ENCODE measurements at places on chromosomes 7 and 10.

- no peak for DNase-seq
Observed at GRCh38 chr7:37674531-37674930, 9.0 kb upstream of the GPR141 start.

- no peak for DNase-seq
Observed at GRCh38 chr10:121282797-121283515, 315.3 kb downstream of the FGFR2 start.

- DNase-seq, result no peak
Observed at GRCh38 chr10:21975378-21975990, 28.0 kb downstream of the DNAJC1 start.

DNA sequence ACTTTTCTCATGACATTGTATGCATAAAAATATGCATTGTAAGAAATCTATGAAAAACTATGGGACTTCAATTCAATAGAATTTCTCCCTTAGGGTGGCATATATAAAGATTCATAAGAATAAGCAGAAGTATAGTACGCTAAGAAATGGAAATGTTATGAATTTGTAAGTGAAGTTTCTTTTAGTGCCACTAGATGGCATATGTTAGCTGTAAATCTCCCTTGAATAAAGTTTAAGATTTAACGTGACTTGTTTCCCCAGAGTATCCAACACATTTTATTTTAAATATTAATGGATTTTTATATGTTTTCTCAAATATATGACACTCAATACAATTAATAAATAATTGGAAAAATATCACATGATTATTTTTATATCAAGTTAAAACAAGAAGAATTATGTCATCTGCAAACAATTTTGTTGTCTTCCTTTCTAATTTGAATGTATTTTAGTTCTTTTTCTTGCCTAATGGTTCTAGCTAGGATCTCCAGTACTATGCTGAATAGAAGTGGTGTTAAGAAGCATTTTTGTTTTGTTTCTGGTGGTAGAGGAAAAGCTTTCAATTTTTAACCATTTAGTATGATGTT lies 287.2 kb downstream of the HGF start:
- no peak for DNase-seq

- no peak for DNase-seq
Observed at GRCh38 chr10:59287587-59288255, 74.6 kb downstream of the FAM13C start.

DNA sequence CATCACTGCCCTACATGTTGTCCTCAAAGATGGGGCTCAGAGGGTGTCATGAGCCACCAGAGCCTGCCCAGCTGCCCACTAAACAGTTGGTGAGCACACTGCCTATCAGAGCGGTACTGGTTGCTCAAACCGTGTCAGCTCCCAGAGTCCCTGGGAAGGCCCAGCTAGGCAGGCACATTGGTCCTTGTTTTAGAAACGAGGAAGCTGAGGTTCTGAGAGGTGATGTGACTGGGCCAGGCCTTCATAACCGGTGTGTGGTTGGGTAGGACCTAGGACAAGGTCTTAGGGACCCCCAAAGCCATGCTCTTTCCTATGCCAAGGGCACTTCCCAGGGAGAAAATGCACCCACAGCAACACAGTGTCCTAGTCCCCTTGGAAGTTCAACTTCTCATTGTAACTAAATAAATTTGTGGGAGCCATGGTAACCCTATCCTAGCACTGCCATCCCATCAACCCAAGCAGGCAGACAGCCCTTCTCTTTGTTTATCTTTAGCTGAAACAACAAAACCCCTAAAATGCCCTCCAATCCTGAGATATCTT lies 174.7 kb upstream of the PDE1C start:
- no peak for DNase-seq

DNA sequence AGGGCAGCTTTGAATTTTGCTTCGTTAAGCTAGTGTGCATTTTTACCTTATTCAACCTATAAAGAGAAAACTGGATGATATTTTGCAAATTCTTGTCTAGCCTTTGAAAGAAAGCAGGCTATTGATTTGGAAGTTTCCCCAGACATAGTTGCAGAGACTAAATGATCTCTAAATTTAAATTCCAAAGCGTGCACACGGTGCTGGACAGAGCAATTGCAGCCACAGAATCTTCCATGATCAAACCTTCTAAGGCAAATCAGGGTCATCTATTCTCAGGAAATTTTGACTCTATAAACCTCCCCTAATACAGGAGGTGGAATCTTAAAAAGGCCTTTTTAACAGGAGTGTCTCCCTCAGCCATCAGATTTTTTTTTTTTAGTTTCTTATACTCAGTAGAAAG lies 159.9 kb downstream of the MDFIC start:
- no peak for DNase-seq

DNA sequence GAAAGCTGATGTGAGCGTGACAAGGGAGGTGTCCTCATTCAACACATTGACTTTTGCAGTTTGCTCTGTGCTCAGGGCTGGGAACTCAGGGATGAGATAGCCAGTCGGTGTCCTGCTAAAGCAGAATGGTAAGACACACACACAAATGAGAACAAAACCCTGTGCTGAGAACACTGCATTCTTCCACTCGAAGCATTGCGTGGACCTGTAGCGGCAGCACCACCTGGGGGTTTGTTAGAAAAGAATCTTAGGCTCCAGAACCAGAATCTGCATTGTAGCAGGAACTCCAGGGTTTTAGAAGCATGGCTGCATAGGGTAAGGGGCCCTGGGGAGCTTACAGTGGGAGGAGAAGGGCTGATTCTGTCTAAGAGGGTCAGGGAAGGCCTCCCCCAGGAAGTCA lies 21.5 kb upstream of the OGDHL start:
- DNase-seq, result no peak

DNA sequence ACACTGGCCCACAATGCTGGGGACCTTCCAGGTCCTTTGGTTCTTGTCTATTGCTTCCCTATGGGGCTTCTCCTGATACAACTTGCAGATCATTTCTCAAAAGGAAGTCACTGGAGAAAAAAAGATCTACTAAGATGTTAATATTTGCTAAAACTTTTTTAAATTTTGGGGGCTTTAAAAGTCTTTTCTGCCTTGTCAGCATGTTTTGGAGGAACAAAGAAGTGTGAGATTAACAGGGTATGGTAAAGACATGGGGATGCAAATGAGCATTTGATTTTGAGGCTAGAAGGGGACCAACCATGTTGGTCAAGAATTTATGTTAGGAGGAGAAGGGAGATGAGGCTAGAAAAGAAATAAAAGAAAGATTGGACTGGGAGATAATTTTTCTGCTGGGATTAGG lies 515.4 kb downstream of the HTR7 start:
- DNase-seq, result no peak

DNA sequence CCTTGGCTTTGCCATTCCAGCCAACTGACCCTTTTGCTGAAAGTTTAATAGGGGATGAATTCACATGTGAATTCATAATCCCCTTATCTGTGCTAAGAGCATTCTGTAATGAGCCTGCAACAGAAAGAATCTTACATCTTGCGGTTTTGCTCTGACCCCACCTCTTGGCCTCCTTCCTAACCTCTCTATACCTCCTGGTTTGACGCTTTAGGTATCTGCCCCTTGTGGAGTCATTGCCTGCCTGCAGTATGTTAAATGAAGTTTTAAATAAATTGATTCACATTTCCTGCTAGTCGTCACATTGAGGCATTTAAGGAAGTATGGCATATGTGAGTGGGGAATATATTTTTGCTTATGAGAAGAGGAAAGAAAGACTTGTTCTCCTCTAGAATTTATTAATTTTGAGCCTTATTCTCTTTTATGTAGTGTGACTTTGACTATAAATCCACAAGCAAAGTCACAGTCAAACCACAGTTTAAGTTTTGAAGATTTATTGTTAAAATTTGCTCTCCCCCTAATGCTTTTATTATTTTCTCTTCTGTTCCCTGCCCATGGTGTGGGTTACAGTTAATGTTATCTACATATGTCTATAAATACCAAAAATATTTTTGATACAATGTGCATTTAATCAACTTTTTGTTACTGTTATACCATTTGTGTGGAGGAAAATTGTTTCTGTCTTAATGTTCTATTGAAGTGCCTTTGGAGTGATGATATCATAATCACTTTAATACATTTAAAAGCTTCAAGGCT lies 60.9 kb downstream of the LRMDA start:
- no peak for DNase-seq

GRCh38 chr10:48279081-48279751 lies 4.7 kb upstream of the FRMPD2 start:
- no peak for DNase-seq

DNA sequence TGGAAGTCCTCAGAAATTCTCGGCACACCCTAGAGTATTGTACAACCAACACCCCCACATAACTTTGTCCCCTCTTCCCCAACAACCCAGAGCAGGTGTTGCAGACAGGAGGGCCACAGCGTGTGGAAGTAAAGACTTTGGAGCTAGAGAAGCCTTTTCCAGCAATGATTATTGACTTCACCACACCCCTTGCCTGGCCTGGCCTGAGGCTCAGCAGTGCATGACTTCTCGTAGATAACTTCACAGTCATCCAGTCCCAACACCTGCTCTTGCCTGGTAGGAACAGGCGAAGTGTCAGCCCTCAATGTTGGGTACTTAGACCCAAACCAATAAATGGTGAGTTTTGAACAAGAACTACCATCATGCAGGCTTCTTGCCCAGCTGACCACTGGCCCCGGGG lies 36.7 kb downstream of the GOT1 start:
- no peak for DNase-seq

- DNase-seq, result no peak
Observed at GRCh38 chr10:67385566-67385965, 310.4 kb downstream of the CTNNA3 start.

GRCh38 chr7:88681682-88682081 lies 77.8 kb upstream of the ZNF804B start:
- DNase-seq, result no peak

GRCh38 chr7:51577390-51577789 lies 260.8 kb upstream of the COBL start:
- no peak for DNase-seq

DNA sequence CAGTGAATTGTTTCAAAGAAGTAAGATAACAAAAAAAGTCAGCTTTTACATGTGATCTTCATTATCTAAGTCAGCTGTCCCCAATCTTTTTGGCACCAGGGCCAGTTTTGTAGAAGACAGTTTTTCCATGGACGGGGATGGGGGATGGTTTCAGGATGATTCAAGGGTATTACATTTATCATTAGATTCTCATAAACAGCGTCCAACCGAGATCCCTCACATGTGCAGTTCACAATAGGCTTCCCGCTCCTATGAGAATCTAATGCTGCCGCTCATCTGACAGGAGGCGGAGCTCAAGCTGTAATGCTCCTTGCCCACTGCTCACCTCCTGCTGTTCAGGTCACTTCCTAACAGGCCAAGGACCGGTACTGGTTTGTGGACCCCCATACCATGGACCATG lies 607.5 kb downstream of the SUGCT start:
- no peak for DNase-seq

GRCh38 chr10:21015851-21016250 lies 118.7 kb upstream of the NEBL start:
- no peak for DNase-seq

GRCh38 chr7:15323550-15323949 lies 238.3 kb downstream of the AGMO start:
- DNase-seq, result no peak

- no peak for DNase-seq
Observed at GRCh38 chr7:106767498-106768323, 97.4 kb upstream of the PIK3CG start.

- DNase-seq, result no peak
Observed at GRCh38 chr10:131532745-131533341, 221.3 kb upstream of the TCERG1L start.

DNA sequence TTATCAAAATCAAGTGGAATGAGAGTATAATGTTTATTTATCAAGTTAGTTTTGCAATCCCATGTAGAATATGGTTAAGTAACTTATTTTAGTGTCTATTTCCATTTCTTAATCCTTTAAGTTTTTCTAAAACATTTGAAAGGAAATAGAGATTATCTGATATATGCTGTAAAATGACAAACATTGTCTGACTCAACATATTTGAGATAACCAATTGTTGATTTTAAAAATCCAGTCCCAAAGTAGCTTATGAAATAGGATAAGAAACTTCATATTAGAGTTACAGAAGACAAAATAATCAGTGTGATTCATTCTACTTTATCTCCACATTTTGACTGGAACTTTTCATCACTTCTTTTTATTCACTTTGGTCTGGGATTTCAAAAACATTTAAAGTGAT lies 38.7 kb upstream of the CDK1 start:
- no peak for DNase-seq

- DNase-seq, result no peak
Observed at GRCh38 chr10:90604636-90605035, 253.2 kb downstream of the HTR7 start.

DNA sequence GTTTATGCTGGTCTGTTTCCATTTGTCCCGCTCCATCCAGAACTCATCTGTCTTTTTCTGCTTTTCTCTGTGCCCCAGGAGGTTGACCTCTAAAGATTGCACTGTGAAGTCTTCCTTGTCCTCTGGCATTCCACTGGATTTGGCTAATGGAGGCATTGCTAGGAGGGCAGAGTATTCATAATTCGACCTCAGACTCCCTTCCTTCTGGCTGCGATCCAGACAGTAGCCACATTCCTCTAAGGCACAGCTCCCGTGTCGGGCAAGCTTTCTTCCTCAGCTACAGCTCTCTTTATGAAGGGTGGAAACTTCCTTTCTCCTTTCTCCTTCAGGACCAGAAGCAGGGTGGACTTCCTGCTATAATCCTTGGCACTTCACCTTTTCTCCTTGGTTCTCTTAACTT lies 175.9 kb downstream of the BAMBI start:
- no peak for DNase-seq

DNA sequence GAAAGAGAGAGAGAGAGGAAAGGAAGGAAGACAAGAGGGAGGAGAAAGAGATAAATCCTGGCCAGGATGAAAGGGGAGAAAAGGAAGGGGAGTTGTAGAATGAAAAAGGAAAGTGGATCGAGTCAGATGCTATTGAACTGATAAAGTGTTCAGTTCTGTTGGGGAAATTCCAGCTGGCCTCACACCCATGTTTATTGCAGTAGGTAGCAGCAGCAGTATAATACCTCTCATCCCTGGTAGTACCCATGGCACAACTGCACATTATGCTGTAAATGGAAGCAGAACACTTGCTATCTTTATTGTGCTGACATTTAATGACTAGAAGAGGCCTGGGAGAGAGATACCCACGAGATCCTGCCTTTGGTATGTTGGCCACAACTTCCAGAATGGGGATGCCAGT lies 178.1 kb downstream of the EVX1 start:
- DNase-seq, result no peak

GRCh38 chr7:137585591-137585990 lies 242.1 kb upstream of the PTN start:
- DNase-seq, result no peak

- DNase-seq, result no peak
Observed at GRCh38 chr10:90872648-90873020, 860 bp downstream of the RPP30 start.

GRCh38 chr7:124801330-124801895 lies 35.8 kb upstream of the GPR37 start:
- no peak for DNase-seq

DNA sequence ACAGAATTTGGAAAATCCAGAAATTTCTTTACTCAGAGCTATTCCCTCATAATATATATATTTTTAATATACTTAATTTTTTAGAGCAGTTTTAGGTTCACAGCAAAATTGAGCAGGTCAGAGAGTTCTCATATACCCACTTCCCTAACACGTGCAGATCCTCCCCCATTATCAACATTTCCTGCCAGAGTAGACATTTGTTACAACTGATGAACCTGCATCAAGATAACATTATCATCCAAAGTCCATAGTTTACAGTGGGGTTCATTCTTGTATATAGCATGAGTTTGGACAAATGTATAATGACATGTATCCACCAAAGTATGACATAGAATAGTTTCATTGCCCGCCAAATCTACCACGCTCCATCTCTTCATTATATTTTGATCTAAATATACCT lies 170.0 kb downstream of the PTEN start:
- no peak for DNase-seq

Data from stimulated activated CD8-positive, alpha-beta memory T cell treated with anti-CD3 and anti-CD28 coated beads, Interleukin-7, amount 100 ng/mL, for 24 hours (primary cell).